Activated CD4-positive, alpha-beta T cell treated with anti-CD3 and anti-CD28 coated beads, Interleukin-2, amount 10 ng/mL, durations not matched to agents 7 days and 5 days (primary cell): ENCODE measurements at places on chromosomes 7 and 10. TPM values are rescaled to one million over a fixed set of nuclear protein-coding genes. Genes with fewer than 3 reads are reported as not detected.

The FKBP14 gene
- total RNA-seq, result 4.1 TPM

DNA sequence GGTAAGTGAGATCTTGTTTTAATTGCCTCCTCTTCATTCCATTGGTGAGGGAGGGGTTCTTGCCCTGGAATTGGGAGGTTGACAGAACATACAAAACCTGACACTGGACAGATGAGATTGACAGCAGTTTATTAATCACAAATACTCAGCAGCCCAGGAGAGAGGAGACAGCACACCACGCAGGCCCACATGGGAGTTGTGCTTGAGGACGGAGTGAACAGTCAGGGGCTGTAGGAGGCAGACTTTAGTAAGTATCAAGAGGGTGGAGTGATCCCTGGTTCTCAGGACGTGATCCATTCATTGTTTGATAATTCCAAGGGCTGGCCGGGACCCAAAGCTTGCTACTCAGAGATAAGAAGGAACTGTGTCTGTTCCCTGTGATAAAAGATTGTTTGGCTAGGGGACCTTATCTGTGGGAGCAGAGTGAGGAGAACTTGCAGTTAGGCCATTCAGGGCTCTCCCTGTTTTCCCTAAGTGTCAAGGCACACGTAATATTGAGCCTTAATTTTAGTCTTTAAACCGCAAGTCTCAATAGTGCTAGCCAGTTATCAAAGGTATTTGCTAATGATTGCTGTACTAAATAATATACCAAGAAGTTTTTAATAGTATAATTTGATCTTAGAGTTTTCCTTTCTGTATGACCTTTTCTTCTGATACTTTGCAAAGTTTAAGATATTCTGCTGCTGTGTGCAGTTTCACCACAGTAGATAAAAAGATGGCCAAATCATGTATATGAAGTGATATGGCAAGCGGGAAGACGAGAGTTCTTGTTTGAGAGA lies 14.5 kb downstream of the CAPZA2 start:
- no peak for DNase-seq
- no peak overlapping the region for H3K4me3 ChIP-seq
- peaks cover 31% of the 10 kb centered on the region for H3K4me1 ChIP-seq
- peaks cover 25% of the 10 kb centered on the region for H3K36me3 ChIP-seq
- no peak overlapping the region for H3K27ac ChIP-seq
- H3K27me3 ChIP-seq, result no peaks in the 10 kb centered on the region

- no peak for DNase-seq
- H3K27ac ChIP-seq, result no peak overlapping the region
- H3K36me3 ChIP-seq, result no peaks in the 10 kb centered on the region
- H3K4me3 ChIP-seq, result no peak overlapping the region
- no peaks in the 10 kb centered on the region for H3K4me1 ChIP-seq
Observed at GRCh38 chr10:36303896-36304295, 661.8 kb upstream of the FZD8 start.

- H3K27me3 ChIP-seq, result no peaks in the 10 kb centered on the region
- H3K4me1 ChIP-seq, result peaks cover 48% of the 10 kb centered on the region
- peaks cover 10% of the 10 kb centered on the region for H3K36me3 ChIP-seq
- H3K4me3 ChIP-seq, result no peak overlapping the region
Observed at GRCh38 chr10:102678842-102679289, 34.6 kb downstream of the TRIM8 start.

GRCh38 chr7:148721390-148721789 lies 22.7 kb downstream of the CUL1 start:
- peaks cover 70% of the 10 kb centered on the region for H3K4me1 ChIP-seq
- DNase-seq, result no peak
- H3K36me3 ChIP-seq, result peaks cover 15% of the 10 kb centered on the region
- H3K27me3 ChIP-seq, result no peaks in the 10 kb centered on the region

- DNase-seq, result no peak
- peak overlapping the region; percentile 69 for H3K4me3 ChIP-seq
- peaks cover 21% of the 10 kb centered on the region for H3K36me3 ChIP-seq
Observed at GRCh38 chr10:131982796-131983195, 1.1 kb upstream of the BNIP3 start.

The ELN gene
- not detected for total RNA-seq

DNA sequence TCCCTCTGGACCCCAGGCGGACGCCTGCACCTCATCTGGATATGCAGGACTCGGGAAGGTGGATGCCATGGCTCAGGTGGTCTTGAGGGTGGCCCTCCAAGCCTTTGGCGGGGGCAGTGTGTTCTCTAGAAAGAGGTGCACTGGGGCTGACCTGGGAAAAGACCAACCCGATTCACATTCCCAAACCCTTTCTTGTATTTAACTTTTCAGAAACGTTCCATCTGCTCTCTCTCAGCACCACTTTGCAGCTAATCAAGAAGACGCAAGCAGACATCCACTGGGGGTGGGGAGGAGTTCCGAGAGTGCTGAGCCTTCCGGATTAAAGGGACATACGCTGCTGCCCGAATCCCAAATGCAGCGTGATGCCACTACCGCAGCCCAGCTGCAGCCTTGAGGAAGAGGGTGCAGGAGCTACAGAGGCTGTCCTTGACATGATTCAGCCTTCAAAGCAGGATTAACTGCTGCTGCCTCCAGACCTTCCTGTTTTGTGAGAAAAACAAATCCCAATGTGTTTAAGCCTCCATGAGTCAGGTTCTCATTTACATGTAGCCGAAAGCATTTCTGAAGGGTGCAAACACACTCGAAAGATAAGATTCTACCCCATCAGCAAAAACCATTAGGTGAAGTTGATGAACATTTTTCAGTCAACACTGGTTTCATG lies 39.9 kb downstream of the RBM17 start:
- H3K4me1 ChIP-seq, result peaks cover 34% of the 10 kb centered on the region
- no peak for DNase-seq
- H3K27me3 ChIP-seq, result no peaks in the 10 kb centered on the region
- no peaks in the 10 kb centered on the region for H3K36me3 ChIP-seq
- no peak overlapping the region for H3K27ac ChIP-seq
- no peak overlapping the region for H3K4me3 ChIP-seq

DNA sequence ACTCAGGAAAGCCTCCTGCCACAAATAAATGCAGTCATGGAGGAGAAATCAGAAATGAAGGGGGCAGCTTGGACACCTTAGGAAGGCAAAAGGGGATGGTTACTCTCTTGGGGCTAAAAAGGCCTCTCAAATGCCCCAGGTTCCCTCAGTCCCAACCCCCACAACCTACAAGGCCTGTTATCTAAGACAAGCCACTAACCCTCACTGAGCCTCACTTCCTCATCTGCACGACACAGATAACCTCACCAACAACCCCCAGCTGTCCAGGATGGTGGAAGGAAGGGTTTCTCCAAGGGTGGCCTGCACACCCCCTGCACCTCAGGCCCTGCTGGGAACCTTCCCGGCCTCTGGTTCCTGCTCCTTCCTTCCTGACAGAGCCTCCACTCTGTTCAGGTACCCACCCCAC lies 29.2 kb downstream of the SORBS1 start:
- H3K4me3 ChIP-seq, result no peak overlapping the region
- H3K4me1 ChIP-seq, result no peaks in the 10 kb centered on the region

The SRGN gene
- 174 TPM for total RNA-seq

DNA sequence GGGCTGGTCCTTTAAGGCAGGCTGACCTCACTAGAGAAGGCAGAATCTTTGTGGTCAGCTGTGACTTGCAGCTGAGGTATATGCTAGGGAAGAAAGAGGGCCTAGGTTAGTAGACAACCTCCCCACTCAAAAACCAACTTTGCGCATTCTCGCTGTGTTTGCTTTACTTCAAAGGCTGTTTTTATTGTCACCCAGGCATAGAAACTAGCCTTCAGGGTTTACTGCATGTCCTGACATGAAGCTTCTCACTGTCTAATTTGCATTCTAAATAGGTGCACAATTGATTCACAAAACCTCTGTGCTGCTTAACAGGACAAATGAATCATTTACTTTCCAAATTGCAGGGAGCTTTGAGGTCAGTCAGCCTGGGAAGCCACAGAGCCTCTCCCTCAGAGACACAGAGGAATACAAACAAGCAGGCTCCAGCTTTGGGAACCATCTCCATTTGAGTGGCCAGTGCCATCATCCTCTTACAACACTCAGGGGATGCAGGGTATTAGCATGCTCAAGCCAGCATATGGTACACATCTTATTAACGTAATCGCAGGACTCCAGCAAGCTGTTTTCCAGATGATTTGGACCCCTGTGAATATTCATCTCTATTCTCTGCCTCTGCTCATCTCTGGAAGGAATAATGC lies 596.4 kb upstream of the GHITM start:
- no peak overlapping the region for H3K4me3 ChIP-seq
- no peaks in the 10 kb centered on the region for H3K36me3 ChIP-seq
- H3K27me3 ChIP-seq, result no peaks in the 10 kb centered on the region
- H3K27ac ChIP-seq, result no peak overlapping the region
- DNase-seq, result no peak
- H3K4me1 ChIP-seq, result no peaks in the 10 kb centered on the region

- H3K4me3 ChIP-seq, result no peak overlapping the region
- H3K4me1 ChIP-seq, result no peaks in the 10 kb centered on the region
- no peaks in the 10 kb centered on the region for H3K36me3 ChIP-seq
- H3K27me3 ChIP-seq, result no peaks in the 10 kb centered on the region
- no peak overlapping the region for H3K27ac ChIP-seq
- DNase-seq, result no peak
Observed at GRCh38 chr10:86206240-86206579, 160.4 kb downstream of the GRID1 start.

The PIK3AP1 gene
- 1.1 TPM for total RNA-seq

The SYT15 gene
- total RNA-seq, result 0.79 TPM

The NSUN6 gene
- total RNA-seq, result 22.0 TPM

GRCh38 chr10:45581582-45582385 lies 90.8 kb downstream of the ZFAND4 start:
- peaks cover 30% of the 10 kb centered on the region for H3K4me1 ChIP-seq
- H3K27ac ChIP-seq, result peak overlapping the region; percentile 96
- peaks cover 13% of the 10 kb centered on the region for H3K36me3 ChIP-seq
- H3K27me3 ChIP-seq, result no peaks in the 10 kb centered on the region
- H3K4me3 ChIP-seq, result no peak overlapping the region
- DNase-seq, result no peak

The PARD3 gene
- 1.2 TPM for total RNA-seq

- H3K4me1 ChIP-seq, result no peaks in the 10 kb centered on the region
- no peak for DNase-seq
- H3K27me3 ChIP-seq, result peaks cover 7% of the 10 kb centered on the region
- no peak overlapping the region for H3K27ac ChIP-seq
Observed at GRCh38 chr10:33535866-33536265, 201.4 kb upstream of the NRP1 start.

DNA sequence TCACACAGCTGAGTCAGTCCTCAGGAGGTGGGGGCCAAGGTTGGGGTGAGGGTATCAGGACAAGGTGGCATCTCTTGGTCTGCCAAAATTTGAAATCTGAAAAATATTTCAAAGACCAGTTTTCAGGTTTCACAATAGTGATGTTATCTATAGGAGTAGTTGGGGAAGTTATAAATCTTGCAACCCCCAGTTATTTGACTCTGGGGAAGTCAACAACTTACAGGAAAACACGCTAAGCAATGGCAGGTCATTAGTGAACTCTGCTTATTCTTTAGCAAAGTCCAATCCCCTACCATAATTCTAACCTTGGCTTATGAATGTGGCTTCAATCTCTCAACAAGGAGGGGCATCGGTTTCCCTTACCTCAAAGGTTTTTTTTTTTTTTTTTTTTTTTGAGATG lies 94.9 kb downstream of the MARCHF5 start:
- DNase-seq, result no peak
- H3K4me3 ChIP-seq, result no peak overlapping the region
- H3K36me3 ChIP-seq, result no peaks in the 10 kb centered on the region
- no peak overlapping the region for H3K27ac ChIP-seq

GRCh38 chr10:96319754-96320474 lies 15.7 kb downstream of the DNTT start:
- no peak overlapping the region for H3K27ac ChIP-seq
- DNase-seq, result no peak
- H3K4me1 ChIP-seq, result no peaks in the 10 kb centered on the region
- no peaks in the 10 kb centered on the region for H3K36me3 ChIP-seq

The CACUL1 gene
- total RNA-seq, result 27.5 TPM

GRCh38 chr7:139035586-139036353 lies at the start of gene ZC3HAV1L:
Gene ZC3HAV1L, minus strand, starts transcription at chr7:139036042. Its CDS starts 25 bp downstream, at chr7:139036017.
- peaks cover 39% of the 10 kb centered on the region for H3K4me1 ChIP-seq
- peaks cover 20% of the 10 kb centered on the region for H3K36me3 ChIP-seq
- H3K27ac ChIP-seq, result peak within 1 kb of the TSS; percentile 88
- peak; percentile 58 for DNase-seq
- H3K4me3 ChIP-seq, result peak within 1 kb of the TSS; percentile 82

The COL13A1 gene
- total RNA-seq, result not detected

The CLDN4 gene
- 0.27 TPM for total RNA-seq

DNA sequence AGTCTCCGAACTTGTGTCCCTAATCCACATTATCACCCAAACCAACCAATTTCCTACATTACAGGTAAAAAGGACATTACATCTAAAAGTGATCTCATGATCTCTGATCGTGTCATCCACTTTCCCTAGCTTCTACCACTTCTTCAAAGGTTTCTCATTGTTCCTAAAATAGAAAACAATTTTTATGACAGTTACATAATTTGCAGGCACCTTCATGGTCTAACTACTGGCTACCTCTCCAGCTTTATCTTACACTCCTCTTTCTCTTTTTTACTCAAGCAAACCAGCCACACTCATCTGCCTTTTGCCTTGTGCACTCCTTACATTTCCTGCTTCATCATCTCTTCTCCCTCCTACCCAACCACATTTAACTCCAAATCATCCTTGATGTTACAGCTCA lies 886.7 kb upstream of the SORCS1 start:
- no peak overlapping the region for H3K27ac ChIP-seq
- DNase-seq, result no peak
- H3K4me1 ChIP-seq, result no peaks in the 10 kb centered on the region
- no peaks in the 10 kb centered on the region for H3K27me3 ChIP-seq

The HPS6 gene
- 25.3 TPM for total RNA-seq

DNA sequence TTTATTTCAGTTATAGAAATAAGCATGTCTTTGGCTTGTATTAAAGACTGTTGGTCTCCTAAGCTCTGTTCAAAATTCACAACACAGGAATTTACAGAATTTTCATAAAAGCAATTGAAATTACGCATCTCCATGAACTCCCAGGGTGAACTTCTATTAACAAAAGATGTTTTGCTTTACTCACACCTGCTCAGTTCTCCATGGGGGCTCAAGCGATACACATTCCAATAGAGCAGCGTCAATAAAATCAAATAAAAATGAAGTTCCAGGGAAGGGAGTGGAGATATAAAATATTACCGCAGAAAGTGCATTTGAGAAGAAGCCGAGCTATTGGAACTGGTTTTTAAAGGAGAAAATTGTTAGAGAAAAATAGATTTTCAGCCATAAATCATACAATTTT lies 41.5 kb upstream of the ZNF438 start:
- no peaks in the 10 kb centered on the region for H3K4me1 ChIP-seq
- H3K4me3 ChIP-seq, result no peak overlapping the region
- H3K27ac ChIP-seq, result no peak overlapping the region
- peaks cover 10% of the 10 kb centered on the region for H3K27me3 ChIP-seq
